ENCODE measurements at places on chromosomes 11 and 22. TPM values are rescaled to one million over a fixed set of nuclear protein-coding genes. Genes with fewer than 3 reads are reported as not detected.

The NRIP3 gene
- total RNA-seq: 2.1 TPM

The C11orf98 gene
- total RNA-seq: 20.5 TPM

DNA sequence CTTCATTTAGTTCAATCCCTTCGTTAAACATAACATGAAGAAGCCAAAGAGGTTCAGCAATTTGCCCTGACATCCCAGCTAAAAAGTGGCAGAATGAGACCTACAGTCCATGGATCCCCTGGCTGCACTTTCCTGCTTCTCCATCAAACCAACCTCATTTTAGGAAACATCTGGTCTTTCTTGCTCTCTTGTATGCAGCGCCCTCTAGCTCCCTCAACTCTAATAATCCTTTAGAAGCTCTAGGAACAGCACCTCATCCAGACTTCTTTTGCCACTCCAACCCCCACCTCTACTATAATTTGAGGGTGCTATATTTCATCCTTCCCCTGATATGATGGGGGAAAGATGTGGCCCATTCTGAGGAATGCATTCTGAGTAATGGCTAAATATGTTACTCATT, 7.4 kb downstream of the CNTF start:
- DNase-seq: no peak
- H3K27ac ChIP-seq: no peak overlapping the region

- no peaks in the 10 kb centered on the region for H3K4me1 ChIP-seq
- no peaks in the 10 kb centered on the region for H3K27me3 ChIP-seq
- no peak overlapping the region for H3K27ac ChIP-seq
- DNase-seq: no peak
- H3K4me3 ChIP-seq: no peak overlapping the region
These were observed 166.2 kb downstream of the LDLRAD3 start for GRCh38 chr11:36109850-36110606.

GRCh38 chr11:78684377-78684776, 109.7 kb upstream of the NARS2 start:
- H3K4me3 ChIP-seq: no peak overlapping the region
- no peaks in the 10 kb centered on the region for H3K27me3 ChIP-seq
- DNase-seq: no peak
- H3K27ac ChIP-seq: no peak overlapping the region
- H3K36me3 ChIP-seq: no peaks in the 10 kb centered on the region

DNA sequence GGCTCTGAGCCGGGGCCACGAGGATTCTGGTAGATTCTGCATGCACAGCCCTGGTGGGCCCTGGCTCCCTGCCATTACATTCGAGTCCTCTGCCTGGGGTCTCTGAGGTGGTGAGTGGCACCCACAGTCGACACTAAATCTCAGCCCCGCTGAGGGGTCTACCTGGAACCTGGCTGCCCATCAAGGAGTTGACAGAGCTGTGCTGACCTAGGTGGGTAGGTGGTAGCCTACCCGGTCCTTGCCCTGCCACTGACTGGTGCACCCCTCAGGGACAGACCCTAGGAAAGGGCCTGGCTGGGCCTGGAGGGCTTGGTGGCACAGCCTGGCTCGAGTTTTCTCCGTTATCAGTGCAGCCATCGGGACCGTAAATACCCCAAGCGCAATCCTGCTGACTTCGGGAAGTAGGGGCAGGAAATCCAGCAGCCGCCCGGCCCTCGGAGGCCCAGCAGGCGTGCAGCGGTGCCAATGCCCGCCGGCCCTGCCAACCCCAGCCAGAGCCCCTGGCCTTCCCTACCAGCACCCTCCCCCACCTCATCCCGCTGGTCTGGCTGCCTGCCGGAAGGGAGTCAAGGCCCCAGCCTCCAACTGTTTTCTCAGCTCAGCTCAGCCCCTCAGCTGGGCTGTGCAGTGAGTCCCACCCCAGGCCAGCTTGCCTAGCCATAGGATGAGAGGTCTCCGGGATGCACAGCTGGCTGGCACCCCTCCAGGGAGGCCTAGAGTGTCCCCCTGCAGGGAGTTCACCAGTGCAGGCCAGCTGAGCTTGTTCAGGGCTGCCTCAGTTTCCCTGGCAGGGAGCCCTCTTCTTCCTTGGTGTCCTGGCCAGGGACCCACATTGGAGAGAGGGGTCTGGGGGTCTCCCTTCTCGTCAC, 80.4 kb upstream of the KCNQ1OT1 start:
- H3K4me1 ChIP-seq: peaks cover 27% of the 10 kb centered on the region
- no peak overlapping the region for H3K27ac ChIP-seq
- no peak overlapping the region for H3K4me3 ChIP-seq

DNA sequence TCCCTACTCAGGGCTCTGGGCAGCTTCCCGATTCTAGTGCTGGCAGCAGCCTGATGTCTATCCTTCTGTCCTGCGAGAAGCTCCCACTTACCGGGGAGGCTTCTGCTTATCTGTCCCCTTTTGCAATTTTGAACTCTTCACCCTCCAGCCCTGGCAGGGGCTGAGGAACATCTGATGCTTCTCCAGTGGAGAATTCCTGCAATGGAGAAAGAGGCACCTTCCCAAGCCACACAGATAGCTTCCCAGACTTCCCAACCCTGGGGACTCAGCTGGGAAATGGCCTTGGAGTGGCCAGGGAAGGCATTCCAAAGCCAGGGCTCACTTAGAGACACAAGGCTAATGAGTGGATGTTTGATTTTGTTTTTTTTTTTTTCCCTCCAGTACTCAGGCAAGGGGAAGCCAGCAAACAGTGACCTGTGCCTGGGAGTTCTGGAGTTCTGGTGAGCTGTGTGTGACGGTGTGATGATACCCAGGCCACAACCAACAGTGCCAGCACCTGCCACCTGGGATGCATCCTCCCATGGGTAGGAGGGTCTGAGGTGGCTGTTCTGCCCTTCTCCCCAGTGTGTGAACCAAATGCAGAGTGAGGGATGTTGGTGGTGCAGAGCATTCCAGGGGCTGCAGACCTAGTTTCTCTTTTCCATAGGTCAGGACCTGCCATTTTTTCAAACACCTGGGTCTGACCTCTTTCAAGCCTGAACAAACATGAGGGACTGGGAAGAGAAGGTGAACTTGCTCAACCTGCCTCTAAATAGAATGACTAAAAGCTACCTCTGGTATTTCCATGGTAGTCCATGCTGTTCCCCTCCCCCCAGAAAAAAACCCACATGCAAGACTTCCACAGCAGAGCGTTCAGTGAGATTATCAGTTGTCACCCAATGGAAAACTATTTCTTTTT, 95.1 kb downstream of the CCDC81 start:
- H3K4me3 ChIP-seq: no peak overlapping the region
- no peaks in the 10 kb centered on the region for H3K36me3 ChIP-seq
- H3K27ac ChIP-seq: peak overlapping the region; percentile 11
- H3K27me3 ChIP-seq: no peaks in the 10 kb centered on the region
- no peak for DNase-seq

All from thoracic aorta (tissue), 2 donors.